ENCODE measurements at places on chromosomes 2 and 18.
A peak's percentile ranks its signal among the peaks of the same experiment; 100 is the strongest.

GRCh38 chr18:62388855-62389760 is 64.0 kb downstream of the TNFRSF11A start:
- DNase-seq: no peak

DNA sequence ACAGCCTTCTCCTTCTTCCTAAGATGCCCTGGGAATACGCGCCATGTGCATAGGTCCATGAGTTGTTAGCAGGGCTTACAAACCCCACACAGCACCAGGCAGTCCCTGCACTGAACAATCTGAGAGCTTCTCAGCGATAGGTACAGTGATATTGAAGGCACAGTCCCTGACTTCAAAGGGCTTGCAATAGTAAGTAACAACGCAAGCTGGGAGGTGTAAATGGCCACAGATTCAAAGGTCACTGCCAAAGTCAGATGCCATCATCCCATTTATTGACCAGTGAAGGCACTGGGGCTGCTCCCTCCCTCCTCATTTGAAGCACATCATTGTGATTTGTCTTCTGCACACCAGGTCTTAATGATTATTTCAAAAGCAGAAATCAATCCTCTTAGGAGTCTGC is 541 bp upstream of the SCYGR3 start:
- no peak for DNase-seq

- DNase-seq: peak; percentile 41
Measured at GRCh38 chr2:64609227-64609941, 44.3 kb downstream of the SERTAD2 start.

DNA sequence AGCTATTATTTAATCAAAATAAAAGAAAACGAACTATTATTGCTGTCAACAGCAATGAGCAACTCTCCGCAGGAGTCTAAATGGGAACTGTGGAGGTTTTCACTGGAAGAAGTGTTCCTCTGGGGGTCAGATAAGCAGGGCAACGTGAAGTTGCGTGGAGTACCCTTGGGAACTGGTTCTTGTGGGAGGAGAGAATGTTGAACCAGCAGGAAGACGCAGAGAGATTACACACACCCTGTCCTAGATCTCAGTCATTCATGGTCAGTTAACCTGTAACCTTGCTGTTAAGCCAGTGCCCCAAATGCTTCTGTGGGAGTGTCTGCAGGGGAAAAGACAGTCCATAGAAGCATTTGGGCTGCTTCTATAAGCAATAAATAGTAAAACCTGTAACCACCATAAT is 20.4 kb upstream of the CABLES1 start:
- no peak for DNase-seq

GRCh38 chr18:50970006-50970405 is 2.2 kb downstream of the ELAC1 start:
- DNase-seq: peak; percentile 6

- no peak for DNase-seq
Measured at GRCh38 chr2:181998891-181999654, 13.4 kb downstream of the PPP1R1C start.

GRCh38 chr2:36060133-36060532 is 295.4 kb upstream of the CRIM1 start:
- DNase-seq: no peak
